BE2C (cell line): ENCODE measurements at places on chromosomes 7 and 10.

GRCh38 chr10:64369885-64370773, 848.9 kb downstream of the REEP3 start:
- no peak for DNase-seq

GRCh38 chr10:15588635-15589508, 130.8 kb downstream of the ITGA8 start:
- DNase-seq, result no peak

- DNase-seq, result peak; percentile 80
Observed at GRCh38 chr10:49610114-49610457, at the start of gene SLC18A3. SLC18A3 (plus strand) TSS chr10:49610310; CDS start chr10:49610741, 431 bp downstream.

DNA sequence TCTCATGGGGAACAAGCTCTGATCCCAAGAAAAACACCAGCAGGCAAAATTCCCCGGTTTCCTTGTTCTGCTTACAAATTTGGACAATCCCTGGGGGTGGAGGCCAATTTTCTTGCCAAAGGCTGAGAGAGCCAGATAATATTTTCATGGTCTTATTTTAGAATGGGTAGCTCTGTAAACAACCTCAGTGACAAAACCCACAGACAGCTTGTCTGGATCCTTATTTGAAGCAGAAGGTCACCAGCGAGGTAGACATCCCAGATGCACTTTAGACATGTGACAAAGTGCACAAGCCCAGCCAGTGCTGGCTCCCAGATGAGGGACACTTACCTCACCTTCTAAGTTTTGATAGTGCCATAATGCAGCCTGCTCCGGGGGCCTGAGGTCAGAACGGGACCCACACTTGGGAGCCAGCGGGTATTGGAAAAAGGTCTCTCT, 102.6 kb upstream of the DDC start:
- DNase-seq, result no peak

DNA sequence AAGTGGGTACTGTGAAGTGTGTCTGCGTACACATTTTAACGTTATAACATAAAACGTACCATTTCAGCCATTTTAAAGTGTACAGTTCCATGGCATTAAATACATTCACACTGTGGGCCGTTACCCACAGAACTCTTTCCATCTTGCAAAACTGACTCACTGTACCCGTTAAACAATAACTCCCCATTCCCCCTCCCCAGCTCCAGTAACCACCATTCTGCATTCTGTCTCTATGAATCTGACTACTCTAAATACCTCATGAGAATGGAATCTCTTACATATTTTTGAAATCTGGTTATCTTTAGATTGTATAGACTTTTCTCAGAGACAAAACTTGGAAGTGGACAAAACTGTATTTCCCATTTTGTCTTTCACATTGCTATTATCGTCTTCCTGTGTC, 9.3 kb downstream of the ARL3 start:
- no peak for DNase-seq

GRCh38 chr10:64112701-64113355, 591.6 kb downstream of the REEP3 start:
- no peak for DNase-seq

DNA sequence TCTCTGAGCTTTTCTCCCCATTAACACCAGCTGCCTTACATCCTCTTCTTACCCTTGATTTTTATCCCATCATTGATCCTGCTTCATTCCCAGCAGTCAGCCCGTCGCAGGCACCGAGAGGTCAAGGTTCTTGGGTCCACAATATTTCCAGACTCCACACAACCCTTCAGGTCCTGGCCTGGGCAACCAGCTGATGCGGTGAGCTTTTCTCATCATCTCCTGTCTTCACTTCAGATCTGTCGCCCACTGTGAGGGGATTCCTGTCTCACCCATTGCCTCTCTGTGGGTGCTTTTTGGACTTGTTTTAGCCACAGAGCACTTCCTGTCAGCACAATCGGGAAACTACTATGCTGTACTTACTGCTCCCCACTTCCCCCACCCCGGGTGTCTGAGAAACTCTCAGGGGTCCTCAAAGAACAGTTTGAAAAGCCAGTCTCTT, 8.4 kb upstream of the PVRIG start:
- no peak for DNase-seq

DNA sequence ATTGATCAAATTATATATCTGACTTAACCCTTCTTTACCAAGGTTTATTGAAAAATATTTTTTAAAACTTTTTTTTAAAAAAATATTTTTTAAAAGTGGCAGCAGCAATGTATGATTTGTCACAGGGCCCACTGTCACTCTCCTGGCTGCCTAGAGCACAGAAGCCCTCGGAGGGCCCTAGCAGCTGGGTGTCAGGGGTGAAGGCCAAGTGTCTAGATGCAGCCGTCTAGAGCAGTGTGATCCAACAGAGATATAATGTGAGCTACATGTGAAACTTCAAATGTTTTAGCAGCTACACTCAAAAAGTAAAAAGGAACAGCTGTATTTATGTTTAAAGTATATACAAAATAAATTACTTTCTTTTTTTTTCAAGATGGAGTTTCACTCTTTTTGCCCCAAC, 112.7 kb downstream of the ARHGAP22 start:
- no peak for DNase-seq

- DNase-seq, result no peak
Observed at GRCh38 chr7:48782511-48782910, 141.8 kb upstream of the CDC14C start.

GRCh38 chr10:86017841-86018734, 348.5 kb downstream of the GRID1 start:
- peak; percentile 15 for DNase-seq

DNA sequence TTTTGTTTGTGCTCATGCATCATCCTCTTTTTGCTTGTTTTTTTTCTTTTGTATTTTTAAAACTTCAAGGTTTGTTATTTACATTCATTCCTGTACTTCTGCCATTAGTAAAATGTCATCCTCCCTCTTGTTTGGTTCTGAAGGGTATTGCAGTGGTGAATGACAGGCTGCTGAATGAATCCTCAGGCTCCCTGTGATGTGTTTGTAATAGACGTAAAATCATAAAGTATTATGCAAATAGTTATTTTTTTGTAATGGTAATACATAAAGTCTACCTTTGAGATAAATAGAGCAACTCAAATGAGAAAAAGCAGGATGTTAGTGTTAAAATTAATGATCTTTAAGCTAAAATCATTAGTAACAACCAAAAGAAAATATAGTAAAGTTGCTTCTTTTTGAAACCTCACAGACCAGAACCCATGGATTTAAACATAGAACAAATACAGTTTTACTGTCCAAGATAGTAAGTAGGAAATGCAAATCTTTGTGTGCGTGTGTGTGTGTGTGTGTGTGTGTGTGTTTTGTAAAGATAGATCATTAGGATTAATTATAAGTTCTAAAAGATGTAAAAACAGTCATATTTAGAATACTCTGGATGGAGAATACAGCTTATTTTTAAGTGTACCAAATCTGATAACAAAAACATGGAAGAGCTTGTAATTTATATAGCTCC, 4.5 kb downstream of the GLCCI1 start:
- DNase-seq, result no peak

GRCh38 chr7:103532955-103533354, 86.9 kb upstream of the SLC26A5 start:
- no peak for DNase-seq

DNA sequence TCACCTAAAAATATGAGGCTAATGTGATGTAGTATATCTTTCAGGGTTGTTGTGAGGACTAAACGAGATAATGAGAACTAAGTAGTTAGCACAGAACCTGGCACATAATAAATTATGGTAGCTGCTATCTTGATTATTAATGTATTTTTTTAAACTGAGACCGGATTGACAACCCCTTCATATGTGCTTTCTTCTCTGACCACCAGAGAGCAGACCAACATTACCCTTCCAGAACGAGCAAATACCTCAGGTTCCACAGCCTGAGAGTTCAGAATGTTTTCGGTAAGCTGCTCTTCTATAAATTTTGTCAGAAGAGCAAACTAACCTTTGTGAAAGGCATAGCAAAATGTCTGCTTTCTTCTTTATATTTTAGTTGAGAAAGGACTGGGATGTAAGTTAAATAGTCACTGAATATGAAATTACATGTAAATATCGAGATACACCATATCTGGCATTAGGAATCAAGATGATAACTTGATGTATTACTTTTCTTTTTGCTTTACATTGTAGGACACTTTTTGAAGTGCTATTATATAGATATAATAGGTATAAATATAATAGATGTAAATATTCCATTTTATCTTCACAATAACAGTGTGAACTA, 13.6 kb upstream of the BPGM start:
- DNase-seq, result peak; percentile 31

- no peak for DNase-seq
Observed at GRCh38 chr7:98204670-98205069, 6.6 kb upstream of the BHLHA15 start.

GRCh38 chr7:155576900-155577508, 30.6 kb upstream of the CNPY1 start:
- DNase-seq, result no peak

DNA sequence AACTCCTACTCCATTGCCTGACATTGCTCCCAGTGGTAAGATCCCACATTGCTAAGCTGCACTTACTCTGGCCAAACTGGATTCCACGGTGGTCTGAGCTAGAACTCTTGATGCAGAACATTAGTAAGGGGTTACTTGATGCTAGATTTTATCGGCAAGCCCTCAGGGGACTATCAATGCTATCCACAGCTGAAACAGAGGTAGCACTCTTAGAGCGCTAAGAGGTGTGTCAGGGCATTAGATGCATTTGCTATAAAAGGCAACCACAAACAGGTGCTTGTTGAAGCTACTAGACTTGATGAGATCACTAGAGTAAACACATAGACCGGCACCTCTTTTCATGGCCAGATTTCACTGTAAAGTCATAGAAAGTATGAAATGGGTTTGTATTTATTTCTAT, 116.3 kb downstream of the MDFIC start:
- DNase-seq, result no peak

GRCh38 chr10:73768881-73769280, 13.0 kb upstream of the CHCHD1 start:
- DNase-seq, result no peak
